ENCODE measurements at places on chromosomes 12 and 14.

GRCh38 chr14:88106377-88106776, 101.4 kb downstream of the GPR65 start:
- no peak for DNase-seq

- DNase-seq, result no peak
Observed at GRCh38 chr14:63508033-63508432, 35.1 kb downstream of the PPP2R5E start.

DNA sequence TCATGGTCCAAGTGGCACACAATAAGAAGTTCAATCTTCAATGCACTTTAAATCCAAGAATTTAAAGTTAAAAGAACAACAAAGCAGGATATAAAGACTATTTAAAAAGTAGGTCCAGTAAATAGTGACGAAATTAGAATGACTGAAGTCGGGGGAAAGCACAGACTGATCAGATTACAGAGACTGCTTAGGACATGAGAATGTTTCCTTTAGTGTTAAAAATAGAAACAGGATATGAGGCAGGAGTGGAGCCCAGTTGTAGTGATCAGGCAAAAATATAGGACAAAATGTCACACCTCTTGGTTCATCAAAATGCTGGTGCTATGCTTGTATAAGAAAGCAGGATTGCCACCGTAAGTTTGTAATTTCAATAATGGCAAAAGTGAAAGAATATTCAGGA, 52.2 kb upstream of the CD163 start:
- no peak for DNase-seq

DNA sequence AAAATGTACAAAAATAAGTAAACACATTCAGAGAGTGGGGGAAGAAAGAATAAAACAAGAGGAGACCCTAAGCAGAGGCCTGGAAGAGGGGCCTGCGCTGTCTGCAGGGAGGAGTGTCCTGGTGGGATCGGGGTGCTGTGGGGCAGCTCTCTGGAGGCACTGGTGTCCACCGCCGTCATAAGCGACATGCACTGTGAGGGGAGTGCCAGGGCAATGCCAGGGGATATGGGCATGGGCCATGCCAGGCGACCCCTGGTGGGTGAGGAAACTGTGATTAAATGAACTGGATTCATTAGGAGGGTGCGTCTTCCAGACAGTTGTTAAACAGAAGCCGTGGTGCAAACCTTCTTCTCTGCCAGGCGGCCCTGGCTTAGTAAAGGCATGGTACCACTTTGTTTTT, 116.6 kb downstream of the PIWIL1 start:
- no peak for DNase-seq

- no peak for DNase-seq
Observed at GRCh38 chr12:124893792-124894516, 20.5 kb downstream of the UBC start.

DNA sequence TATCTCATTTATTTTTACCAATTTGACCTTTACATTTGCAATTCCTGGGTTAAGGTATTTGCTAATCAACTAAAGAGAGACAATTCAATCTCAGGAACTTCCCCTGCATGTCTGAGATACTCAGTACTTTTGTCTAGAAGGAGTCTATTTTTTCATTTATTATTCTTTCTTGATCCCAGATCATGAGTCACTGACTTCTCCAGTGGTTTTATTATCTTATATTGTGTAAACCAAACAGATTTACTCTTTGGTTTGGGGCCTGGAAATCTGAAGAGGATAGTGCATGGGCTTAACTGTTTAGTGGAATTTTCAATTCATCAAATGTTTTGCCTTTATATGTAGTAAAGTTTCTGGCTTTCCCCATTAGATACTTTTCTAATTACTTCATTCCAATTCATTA, 185.4 kb downstream of the ALG10B start:
- DNase-seq, result no peak

DNA sequence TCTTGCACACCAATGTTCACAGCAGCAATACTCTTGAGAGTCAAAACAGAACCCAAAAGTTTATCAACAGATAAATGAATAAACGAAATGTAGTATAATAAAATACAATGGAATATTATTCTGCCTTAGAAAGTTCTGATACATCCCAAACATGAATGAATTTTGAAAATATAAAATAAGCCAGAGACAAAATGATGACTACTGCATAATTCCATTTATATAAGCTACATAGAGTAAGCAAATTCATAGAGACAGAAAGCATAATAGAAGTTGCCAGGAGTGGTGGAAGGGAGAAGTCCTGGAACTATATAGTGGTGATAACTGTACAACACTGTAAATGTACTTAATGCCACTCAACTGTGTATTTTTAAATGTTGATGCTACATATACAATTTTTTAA, 21.1 kb downstream of the KDM5A start:
- no peak for DNase-seq

DNA sequence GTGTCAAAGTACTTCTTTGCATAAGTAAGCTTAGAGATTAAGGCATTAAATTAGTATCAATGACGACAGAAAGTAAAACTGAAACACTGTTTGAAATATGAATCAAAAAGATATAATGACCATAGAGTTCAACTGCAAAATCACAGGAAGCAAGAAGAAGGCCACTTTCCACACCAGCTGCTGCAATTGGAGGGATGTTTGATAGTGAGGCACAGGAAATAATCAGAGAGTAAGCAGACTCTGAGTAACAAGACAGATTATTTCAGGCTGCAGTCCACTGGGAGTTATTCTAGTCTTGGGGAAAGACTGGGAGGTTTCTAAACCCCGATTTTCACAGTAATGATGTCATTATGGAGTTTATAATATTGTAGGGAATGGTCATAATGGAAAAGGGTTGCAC, 12.9 kb downstream of the MDGA2 start:
- no peak for DNase-seq

GRCh38 chr14:53380867-53381225, 227.7 kb upstream of the DDHD1 start:
- no peak for DNase-seq

GRCh38 chr14:58088961-58089360, 63.1 kb downstream of the ARMH4 start:
- DNase-seq, result no peak

GRCh38 chr12:129009833-129010622, 156.8 kb downstream of the GLT1D1 start:
- no peak for DNase-seq

DNA sequence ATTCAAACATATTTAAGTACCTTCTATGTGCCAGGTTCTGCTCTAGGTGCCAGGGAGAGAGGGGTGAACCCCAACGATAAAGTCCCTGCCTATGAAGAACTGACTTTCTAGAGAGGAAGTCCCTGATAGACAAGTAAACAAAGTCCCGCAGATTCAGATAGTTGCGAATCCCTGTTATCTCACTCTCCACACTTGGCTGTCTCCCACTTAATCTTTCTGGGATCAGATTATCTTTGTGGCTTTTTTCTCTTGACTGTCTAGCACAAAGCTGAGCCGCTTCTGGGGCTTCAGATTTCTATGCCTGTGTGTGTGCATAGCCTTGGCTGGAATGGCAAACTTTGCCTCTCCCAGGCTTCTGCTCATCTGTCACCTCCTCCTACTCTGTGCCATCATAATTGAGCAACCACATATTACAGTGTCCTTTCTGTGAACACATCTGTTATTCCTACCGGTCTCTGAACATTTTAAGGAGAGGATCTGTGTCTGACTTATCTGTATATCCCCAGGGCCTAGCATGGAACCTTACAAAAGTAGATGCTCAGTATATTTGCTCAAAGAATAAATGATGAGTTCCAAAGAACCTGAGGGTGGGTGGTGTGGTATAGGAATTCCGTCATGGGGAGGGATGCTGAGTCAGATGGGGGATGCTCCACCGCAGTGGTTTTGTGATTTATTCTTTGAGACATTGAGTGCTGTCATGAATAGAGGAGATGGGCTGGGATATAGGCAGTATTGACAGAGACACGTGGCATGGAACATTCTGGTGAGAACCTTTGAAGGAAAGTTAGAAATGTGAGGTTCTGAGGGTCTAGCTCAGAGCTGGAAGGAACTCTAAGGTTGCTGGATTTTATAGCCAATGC, 28.5 kb downstream of the RGS6 start:
- DNase-seq, result no peak

- DNase-seq, result no peak
Observed at GRCh38 chr14:34633742-34634141, 3.8 kb upstream of the SNX6 start.

- DNase-seq, result no peak
Observed at GRCh38 chr14:104514156-104514848, 65.3 kb upstream of the C14orf180 start.

DNA sequence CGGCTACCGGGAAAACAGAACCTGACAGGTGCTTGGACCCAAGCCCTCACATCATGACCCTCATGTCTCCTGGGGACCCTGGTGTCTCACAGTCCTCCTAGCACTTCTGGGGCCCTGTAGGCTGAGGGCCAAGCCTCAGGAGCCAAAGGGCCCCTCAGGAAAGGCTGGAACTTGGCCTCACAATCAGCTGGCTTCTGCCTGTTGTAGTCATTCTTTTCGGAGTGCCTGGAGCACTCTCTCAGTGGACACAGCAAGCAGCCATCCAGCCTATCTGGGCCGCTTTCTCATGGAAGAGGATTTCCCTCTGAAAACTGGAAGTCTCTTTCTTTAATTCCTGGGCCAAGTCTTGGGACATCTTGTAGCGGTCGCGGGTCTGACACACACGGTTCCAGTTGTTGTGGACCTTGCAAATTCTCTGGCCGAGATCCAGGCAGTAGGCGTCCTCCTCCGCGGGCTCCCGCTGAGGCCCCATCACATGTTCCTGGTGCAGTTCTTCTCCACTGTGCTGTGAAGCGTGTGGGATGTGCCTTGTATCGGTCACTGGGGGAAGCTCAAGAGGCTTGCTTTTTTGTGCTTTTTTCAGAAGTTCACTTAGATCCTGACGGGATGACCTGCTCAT, 169.3 kb downstream of the EMP1 start:
- DNase-seq, result no peak

GRCh38 chr12:31855427-31855826, 103.8 kb upstream of the RESF1 start:
- no peak for DNase-seq

Data from cortex of kidney (tissue), 1 donor.